ENCODE measurements at places on chromosomes 11 and 22.

DNA sequence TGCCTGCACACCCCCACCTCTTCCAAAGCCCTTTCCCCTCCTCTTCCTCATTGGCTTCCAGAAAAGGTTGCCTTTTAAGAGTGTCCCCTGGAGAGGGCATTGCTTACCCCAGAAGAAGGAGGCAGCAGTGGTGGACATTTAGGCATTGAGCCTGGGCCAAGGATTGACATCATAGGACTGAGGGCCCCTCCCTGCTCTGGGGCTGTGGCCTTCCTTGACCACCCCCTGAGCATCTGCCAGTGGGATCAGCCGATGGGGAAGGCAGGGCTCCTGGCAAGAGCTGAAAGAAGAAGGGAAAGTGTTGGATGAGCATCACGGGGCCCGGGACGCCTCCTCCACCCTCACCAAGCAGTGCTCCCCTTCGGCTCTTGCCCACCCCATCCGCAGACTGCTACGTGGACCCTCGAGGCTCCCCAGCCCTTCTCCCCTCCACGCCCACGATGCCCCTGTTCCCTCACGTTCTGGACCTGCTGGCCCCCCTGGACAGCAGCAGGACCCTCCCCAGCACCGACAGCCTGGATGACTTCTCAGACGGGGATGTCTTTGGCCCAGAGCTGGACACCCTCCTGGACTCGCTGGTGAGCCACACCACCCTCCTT, 37.4 kb downstream of the ZC3H7B start:
- DNase-seq = no peak

DNA sequence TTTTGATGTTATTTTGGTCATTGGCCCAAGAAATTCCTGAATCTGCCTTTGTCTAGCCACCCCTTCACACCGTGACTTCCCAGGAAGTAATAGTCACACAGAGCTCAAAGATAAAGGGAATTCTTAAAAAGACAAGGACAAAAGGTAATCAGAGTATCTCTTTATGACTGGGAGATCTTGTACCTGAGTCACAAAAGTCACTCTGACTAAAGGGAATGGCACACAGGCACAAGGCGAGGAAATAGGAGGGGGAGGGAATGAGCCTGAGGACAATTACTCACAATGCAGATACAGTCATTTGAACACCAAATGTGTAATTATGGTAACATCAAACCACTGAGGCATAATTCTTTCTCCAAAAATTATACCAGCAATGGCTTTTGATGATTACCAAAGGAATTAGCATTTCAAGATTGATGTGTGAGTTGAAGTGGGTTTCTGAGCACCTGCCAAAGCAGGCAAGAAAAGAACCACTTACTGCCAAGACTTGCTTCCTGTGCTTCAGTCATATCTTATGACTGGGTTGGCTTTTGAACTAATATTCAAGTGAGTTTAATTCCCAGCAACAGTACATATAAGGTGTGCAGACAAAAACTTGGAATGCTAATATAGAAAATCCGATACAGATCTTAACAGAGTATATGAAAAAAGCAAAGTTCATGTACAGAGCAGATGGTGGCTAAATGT, 856.4 kb downstream of the LRRC4C start:
- no peak for DNase-seq

DNA sequence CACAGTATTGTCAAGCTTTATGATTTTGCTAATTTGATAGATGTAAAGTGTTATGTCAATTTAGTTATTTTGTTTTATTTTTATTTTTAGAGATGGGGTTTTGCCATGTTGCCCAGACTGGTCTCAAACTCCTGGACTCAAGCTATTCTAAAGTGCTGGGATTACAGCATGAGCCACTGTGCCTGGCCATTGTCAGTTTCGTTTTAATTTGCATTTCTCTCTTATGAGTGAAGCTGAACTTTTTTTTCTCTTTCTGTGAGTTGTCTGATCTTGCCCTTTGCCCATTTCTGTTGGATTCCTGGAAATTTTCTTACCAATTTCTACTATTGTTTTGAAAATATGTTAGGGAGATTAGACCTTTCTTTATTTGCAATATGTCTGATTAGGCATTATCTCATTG, 15.5 kb downstream of the NEU3 start:
- DNase-seq = no peak

DNA sequence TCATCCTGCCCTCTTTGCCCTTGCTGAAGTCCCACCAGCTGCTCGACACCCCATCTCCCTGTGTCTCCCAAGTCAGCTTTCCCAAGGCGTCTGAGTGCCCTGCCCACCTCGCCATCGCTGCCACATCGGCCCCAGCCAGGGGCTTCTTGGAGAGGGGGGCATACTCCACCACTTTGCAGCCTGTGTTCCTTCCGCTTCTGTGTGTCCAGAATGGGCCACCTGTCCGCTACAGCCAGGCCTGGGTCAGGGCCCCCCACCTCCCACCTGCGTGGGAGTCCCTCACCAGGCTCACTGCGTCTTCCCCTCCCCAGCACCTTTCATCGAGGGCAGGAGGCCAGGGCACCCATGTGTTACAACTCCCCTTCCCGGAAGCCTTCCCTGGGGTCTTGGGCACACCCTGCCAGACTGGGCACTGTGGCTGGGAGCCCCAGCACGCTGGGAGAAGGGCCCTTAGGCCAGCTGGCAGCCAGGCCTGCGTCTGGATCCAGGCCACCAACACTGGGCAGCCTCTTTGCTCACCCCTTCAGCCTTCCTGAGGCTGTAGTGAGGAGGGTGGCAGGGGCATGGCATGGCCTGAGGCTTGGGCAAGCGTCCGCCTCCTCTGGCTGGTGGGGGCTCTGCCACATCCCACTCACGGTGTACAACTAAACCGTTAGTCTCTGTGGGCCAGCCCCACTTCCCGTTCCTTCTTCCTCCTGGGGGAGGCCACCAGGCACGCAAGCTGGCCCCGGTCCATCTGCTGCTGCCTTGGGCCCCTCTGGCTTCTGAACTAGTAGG, 13.4 kb downstream of the CPT1A start:
- DNase-seq = no peak

- no peak for DNase-seq
These were observed 38.2 kb downstream of the TXN2 start for GRCh38 chr22:36443198-36443770.

GRCh38 chr11:19808076-19808911, 95.7 kb downstream of the NAV2 start:
- no peak for DNase-seq

GRCh38 chr11:126547691-126548090, 192.2 kb downstream of the ST3GAL4 start:
- no peak for DNase-seq

DNA sequence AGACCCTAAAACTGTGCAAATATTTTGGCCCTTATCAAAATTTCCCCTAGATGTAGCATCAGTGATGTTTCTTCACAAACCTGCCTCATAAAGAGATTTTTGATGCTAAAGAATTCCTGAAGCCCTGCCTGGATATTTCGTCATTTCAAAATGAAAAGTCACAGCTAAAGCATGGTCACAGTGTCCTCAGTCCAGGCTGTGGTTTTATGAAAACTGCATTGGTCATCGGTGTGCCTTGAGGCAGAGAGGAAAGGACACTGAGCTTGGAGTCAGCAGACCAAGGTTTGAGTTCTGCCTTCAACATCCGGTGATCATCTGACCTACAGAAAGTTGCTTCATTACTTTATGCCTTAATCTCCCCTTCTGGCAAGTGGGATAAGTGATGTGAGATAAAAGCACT, 34.8 kb upstream of the ALKBH3 start:
- DNase-seq = no peak

GRCh38 chr11:3085052-3085451, 27.8 kb upstream of the CARS1 start:
- no peak for DNase-seq

GRCh38 chr22:49703505-49703904, 124.2 kb downstream of the BRD1 start:
- DNase-seq = no peak

DNA sequence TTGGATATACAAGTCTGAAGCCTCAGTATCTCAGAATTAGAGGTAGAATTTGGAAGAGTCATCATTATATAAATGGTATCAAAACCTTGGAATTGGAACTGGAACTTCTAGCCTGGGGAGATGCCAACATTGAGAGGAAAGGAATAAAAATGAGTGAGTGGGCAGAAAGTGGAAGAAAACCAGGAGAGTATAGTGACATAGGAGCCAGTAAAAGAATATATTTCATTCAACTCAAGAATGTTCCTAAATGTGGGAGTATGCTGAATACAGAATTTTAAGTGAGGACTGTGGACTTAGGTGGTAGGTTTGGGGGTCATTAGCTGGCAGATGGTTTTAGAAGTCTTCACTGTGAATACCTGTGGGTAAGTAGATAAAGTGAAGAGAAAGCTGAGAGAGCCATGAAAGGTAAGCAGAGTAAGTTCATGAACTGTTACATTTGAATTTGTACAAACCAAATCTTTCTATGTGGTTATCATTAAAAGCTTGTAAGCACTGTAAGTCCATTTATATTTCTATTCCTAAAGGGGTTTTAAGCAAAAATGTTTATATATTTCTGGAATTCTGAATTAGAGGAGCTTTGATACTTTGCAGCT, 60.2 kb downstream of the PDHX start:
- DNase-seq = no peak

- no peak for DNase-seq
These were observed 94.2 kb downstream of the HSD17B12 start for GRCh38 chr11:43774786-43775185.

GRCh38 chr22:20021196-20022181, 579 bp downstream of the TANGO2 start:
- peak; percentile 23 for DNase-seq

GRCh38 chr11:8967184-8967583, 2.9 kb upstream of the TMEM9B start:
- no peak for DNase-seq

GRCh38 chr11:18322818-18323570, 627 bp downstream of the GTF2H1 start:
- DNase-seq = no peak

- DNase-seq = peak; percentile 42
These were observed 673 bp upstream of the PANX2 start for GRCh38 chr22:50169774-50170341.

- peak; percentile 77 for DNase-seq
These were observed 2.6 kb downstream of the CYTH4 start for GRCh38 chr22:37284805-37285355.

DNA sequence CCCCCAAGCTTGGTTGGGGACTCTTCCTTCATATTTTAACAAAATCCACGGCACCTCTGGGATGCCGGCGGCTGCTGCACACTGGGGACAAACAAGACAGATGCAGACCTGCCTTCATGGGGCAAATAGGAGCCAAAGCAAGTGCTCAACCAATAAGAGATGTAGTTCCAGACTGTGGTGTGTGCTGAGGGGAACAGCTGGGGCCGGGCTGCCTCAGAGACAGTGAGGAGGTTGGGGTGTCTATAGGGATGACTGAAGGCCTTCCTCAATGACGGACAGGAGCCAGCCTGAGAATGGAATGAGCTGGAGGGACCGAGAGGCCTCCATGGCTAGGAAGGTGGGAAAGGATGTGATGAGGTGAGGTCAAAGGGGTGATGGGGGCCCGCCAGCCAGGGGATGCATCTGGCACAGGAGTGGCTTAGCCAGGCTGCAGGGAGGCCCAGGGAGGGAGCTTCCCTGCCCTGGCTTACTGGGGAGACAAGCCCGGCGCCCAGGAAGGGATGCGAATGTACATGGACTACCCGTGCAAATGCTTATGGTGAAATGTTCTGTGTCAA, 10.3 kb upstream of the CTSD start:
- DNase-seq = peak; percentile 1

GRCh38 chr11:84566671-84567070, 1060.5 kb downstream of the DLG2 start:
- no peak for DNase-seq

DNA sequence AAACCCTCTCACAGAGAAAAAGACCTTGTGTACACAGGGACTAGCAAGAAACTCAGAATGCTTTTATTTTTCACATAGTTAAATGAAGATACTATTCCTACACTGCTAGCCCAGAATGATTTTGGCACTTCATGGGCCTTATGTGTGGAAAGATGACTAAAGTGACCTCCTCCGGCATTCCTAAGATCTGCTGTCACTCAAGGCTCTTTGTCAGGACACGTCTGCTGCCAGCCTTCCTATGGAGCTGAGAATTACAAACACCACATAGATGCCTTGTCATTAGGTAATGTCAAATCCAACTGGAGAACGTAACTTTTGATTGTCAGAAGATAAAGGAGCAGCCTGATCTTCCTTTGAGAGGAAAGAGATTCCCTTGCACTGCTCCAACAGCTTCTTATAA, 249.1 kb downstream of the FAT3 start:
- DNase-seq = no peak

GRCh38 chr11:102384419-102385079, 37.5 kb downstream of the BIRC2 start:
- DNase-seq = no peak

GRCh38 chr11:88597387-88597786, 259.9 kb upstream of the CTSC start:
- no peak for DNase-seq

DNA sequence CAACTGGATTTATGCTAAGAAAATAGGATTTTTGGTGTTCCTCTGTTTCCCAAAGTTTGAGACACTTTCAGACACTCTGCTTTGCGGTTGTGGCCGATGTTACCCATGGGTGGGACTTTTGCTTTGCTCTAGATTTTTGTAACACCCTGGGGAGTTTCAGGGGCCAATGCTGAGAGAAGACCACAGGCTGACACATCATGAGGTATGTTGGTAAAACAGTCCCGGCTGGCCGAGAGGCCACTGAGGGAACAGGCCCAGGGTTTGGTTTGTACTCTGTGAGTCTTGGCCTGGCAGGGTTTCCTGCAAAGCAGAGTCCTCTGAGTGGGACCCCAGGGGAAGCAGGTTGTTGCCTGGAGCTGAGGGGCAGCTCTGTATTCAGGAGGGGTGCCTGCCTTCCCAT, 78.5 kb upstream of the PITPNB start:
- DNase-seq = no peak

DNA sequence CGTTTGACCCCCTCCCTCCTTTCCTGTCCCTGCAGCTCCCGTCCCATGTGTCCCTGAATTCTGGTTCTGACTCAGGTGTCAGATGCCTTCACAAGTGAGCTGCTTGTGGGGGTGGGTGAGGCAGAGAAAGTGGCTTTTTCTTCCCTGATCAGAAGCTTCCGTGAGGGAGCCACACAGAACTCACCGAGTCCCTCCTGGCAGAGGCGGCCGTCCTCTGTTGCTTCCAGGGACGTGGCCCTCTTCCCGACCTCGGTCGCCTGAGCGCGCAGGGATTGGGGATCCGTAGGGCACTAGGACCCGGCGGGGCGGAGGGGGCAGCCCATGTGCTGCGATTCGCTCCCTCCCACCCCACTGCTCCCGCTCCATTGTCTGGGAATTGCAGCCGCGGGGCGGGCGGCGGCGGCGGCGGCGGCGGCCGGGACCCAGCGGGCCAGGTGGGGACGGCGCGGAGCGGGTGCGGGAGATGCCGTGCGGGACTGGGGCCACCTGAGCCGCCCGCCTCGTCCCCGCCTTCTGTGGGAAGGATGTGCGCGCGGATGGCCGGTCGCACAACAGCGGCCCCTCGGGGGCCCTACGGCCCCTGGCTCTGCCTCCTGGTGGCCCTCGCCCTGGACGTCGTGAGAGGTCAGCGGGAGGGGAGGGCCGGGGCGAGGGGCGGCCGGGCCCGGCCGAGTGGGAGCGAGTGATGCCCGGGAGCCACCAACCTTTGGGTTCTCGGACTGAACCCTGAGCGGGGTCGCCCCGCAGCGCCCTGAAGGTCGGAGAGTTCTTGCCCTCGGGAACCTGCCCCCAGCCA, at the start of gene TMEM132A:
Gene TMEM132A, plus strand, starts transcription at position 351 of the 796 bp plus-strand sequence. Its CDS starts 174 bp downstream, at position 525.
- peak; percentile 32 for DNase-seq

- DNase-seq = no peak
These were observed 56.4 kb upstream of the PITPNB start for GRCh38 chr22:27975381-27976013.

All from CD4-positive, alpha-beta T cell treated with Interleukin-17A for 4 hours (primary cell).